ENCODE measurements at places on chromosomes 7 and 10.

DNA sequence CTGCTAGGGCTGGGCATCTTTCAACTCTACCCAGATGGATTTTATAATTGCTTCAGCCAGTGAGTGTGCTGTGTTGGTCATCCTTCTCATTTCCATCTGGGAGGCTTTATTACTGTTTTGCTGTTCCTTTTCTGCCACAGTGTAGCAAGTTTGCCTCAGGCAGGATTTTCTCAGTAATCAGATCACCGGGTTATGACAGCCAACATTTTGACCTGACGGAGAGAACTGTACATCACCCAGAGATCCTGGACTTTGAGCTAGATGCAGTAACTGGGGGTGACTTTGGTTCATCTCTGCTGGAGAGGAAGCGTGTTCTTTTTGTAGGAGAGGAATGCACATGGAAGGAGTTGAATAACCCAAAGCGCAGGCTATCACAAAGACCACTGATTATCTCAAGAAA is 111.8 kb upstream of the AGR3 start:
- DNase-seq = no peak

DNA sequence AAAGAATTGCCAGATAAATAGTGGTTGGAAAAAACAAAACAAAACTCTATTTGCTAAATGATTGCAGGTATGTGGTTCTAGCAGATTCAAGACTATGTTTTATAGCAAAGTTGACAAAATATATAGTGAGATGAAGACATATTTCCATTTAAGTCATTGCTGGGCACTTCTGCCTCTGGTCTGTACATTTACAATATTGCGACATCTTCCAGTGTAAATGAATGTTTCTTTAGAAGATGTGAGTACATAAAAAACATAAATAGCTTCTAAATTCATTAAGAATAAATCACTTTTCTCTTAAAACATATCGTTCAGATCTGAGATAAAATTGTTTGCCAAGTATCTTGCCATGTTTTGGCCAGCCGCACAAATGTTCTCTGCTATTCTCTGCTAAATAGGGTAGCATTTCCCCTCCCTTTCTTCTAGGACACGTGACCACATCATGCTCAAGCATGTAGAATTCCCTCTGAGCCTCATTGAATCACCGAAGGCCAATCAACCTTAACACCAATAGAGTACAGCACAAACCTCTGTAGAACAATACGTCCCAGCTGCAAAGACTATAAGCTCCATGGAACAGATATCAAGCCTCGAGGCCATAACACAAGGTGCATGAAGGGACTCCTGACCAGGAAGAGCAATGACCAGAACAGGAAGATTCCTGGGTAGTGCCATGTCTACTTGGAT is 1173.3 kb downstream of the GATA3 start:
- no peak for DNase-seq

DNA sequence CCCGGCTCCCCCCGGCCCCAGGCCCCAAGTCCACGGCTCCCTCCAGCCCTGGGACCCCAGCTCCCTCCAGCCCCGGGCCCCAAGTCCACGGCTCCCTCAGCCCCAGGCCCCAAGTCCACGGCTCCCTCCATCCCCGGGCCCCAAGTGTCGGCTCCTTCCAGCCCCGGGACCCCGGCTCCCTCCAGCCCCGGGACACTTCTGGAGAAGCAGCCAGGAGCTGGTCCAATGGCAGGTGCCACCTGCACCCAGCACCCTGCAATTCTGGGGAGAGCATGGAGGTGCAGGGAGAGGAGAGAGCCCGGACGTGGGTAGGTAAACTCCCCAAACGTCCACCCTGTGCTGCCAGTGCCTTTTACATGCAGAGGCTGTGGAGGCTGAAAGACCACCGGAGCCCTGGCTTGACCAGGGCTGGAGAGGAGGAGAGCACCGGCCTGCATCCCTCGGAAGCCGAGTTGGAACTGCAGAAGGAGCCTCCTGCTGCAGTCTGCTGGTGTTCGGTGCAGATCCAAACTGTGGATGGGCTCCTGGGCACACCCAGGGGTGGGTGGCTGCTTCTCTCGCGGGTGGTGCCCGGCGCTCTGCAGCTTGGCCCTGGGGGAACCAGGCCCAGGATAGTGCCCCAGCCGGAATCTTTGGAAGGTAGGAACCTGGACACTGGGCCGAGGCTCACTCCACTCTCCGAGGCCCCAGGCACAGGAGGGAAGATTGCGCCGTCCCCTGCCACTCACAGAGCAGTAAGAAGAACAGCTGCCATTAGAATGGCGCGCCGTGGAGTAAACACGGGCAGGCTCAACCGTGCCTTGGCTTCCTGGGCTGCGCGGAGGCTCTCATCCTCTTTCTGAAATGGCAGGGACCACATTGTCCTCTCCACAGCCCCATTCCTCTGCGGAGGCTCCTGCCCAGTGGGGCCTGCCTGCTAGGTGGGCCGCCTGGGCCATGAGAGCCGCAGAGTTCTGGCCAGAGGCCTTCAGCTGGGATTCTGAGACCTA is 14.7 kb downstream of the SHH start:
- no peak for DNase-seq

DNA sequence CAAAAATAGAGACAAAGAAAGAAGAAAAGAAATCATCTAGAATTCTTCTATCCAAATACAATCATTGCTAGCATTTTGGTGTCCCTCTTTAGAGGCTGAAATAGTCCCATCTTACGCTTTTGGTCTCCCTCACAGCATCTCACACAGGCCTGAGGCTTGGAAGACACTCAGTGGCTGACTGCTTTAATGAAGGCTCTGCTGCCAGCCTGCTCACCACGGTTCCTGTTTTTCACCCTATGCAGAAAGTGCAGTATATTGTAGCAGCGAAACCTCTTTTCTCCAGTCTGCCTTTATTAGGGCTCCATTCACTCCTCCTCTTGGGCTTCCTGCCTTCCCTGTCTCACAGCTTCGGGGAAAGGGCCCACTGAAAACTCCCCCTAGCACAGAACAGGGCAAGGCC is 102.2 kb downstream of the JCAD start:
- no peak for DNase-seq

DNA sequence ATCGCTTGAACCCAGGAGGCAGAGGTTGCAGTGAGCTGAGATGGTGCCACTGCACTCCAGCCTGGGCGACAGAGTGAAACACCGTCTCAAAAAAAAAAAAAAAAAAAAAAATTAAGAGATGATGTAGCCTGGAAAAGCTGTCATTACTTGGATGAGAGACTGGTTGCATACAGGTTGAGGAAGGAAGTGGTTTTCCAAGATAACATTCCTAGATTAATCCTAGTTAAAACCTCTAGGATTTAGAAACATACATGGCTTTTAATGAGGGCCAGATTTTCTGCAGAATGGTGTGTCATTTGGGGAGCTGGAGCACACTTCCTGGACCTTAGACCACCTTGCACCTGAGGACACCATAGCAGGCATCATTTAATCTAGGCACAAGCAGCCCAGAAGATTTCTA is 17.8 kb downstream of the VWA2 start:
- DNase-seq = no peak

- no peak for DNase-seq
Observed at GRCh38 chr10:98611436-98611835, 164.7 kb upstream of the HPS1 start.

GRCh38 chr7:157280216-157280841 is 56.5 kb upstream of the DNAJB6 start:
- DNase-seq = no peak

- DNase-seq = no peak
Observed at GRCh38 chr7:131546126-131546525, 10.3 kb downstream of the PODXL start.

DNA sequence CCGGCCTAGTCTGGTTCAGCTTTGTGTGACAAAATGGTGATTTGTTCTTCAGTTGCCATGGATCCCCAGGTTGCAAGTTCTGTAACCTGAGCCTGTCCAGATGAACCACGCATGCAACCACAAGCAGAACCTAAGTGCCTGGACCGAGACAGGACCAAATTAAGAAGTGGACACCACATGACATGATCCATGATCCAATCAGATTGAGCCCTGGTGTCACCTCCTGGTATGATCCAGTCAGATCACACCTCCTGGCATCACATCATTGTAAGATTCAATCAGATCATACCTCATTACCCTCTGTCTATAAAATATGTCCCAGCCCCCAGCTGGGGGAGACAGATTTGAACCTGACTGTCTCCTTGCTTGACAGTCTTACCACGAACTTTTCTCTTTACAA is 70.0 kb downstream of the MALSU1 start:
- no peak for DNase-seq

GRCh38 chr10:114603948-114604347 is 54.1 kb downstream of the ABLIM1 start:
- no peak for DNase-seq

- no peak for DNase-seq
Observed at GRCh38 chr7:55336540-55336939, 28.6 kb upstream of the LANCL2 start.

GRCh38 chr10:33715303-33715975 is 381.0 kb upstream of the NRP1 start:
- DNase-seq = no peak

DNA sequence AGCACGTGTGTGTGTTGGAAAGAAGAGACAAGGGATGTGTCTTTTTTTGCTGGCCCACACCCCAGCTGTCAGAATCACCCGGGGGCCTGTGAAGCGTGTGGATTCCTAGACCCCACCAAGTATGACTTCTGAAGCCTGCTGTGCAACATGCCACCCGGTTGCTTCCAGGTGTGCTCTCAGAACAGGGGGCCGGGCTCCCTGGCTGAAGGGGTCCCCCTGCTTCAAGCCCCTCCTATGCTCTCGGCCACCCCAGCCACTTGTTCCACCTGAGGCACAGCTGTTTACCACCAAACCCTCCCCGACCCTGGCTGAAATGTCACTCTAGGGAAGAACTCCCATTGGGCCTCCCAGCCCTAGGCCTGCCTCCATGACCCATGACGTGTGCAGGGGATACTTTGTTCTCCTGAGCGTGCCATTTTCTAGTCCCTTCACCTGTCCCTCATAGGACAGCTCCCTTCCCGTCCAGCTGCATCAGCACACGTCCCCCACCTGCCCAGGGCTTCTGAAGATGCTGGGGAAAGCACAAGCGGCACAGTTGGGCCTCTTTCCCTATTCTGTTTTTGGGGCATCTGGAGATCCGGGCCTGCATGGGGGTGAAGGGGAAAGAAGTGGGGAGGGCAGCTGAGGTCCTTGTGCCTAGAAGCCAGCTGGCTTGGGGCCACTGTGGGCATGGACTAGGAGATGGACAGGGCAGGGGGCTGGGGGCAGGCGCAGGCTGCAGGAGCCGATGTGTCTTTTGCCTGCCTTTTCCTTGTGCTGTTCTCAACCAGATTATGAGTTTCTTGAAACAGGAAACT is 33.3 kb downstream of the CRHR2 start:
- DNase-seq = no peak

DNA sequence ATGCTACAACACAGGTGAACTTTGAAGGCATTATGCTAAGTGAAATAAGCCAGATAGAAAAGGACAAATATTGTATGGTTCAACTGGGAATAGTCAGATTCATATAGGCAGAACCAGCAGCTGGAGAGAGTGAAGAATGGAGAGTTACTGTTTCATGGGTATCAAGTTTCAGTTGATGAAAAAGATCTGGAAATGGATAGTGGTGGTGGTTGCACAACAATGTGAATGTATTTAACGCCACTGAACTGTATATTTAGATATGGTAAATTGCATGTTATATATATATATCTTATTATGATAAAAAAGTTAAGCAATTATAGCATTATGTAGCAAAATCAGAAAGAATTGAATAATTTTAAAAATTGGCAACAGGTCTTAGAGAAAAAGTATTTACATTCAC is 3.9 kb downstream of the LMBR1 start:
- DNase-seq = no peak

- no peak for DNase-seq
Observed at GRCh38 chr7:130131964-130132875, 61.9 kb downstream of the KLHDC10 start.

GRCh38 chr7:44057849-44058758 is 7.3 kb downstream of the PGAM2 start:
- DNase-seq = no peak

- no peak for DNase-seq
Observed at GRCh38 chr7:45882465-45882810, 5.8 kb upstream of the IGFBP1 start.

Data from NCI-H1436 (cell line).